Natural killer cell treated with Interleukin-12 subunit alpha and Interleukin-12 subunit beta and Interleukin-15 and Interleukin-18, amount 100 ng/mL, for 72 hours (primary cell): ENCODE measurements at places on chromosomes 12 and 14. TPM values are rescaled to one million over a fixed set of nuclear protein-coding genes. Genes with fewer than 3 reads are reported as not detected.
A peak's percentile ranks its signal among the peaks of the same experiment; 100 is the strongest.

GRCh38 chr14:53048631-53049030 is 97.8 kb upstream of the FERMT2 start:
- peaks cover 7% of the 10 kb centered on the region for H3K36me3 ChIP-seq
- H3K4me1 ChIP-seq, result no peaks in the 10 kb centered on the region
- no peak overlapping the region for H3K27ac ChIP-seq
- no peaks in the 10 kb centered on the region for H3K27me3 ChIP-seq
- H3K4me3 ChIP-seq, result no peak overlapping the region

DNA sequence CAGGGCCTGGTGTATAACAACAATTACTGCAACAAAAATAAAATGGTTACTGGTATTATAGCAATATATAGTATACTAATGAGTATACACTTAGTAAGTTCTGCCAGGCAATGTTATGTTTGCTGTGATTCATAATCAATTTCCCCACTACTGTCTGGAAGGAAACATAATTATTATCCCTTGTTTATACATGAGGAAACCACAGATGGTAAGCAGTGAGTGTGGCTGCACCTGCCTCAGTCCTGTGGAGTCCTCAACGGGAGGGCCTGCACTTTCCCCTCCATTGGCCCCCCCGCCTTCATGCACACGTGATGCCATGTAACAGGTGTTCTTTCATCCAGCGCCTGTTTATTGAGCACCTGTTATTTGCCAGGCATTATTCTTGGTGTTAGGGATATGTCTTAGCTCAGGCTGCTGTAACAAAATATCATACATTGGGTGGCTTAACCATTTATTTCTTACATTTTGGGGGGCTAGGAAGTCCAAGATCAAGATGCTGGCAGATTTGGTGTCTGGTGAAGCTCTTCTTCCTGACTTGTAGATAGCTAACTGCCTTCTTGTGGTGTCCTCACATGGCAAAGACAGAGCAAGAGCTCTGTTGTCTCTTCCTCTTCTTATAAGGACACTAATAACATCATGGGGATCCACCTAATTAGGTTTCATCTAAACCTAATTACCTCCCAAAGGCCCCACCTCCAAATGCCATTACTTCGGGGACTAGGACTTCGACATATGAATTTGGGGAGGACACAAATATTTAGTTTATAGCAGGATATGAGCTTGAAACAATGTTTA is 59.5 kb upstream of the CHGA start:
- no peak overlapping the region for H3K27ac ChIP-seq
- no peaks in the 10 kb centered on the region for H3K36me3 ChIP-seq
- H3K4me3 ChIP-seq, result no peak overlapping the region
- no peaks in the 10 kb centered on the region for H3K4me1 ChIP-seq
- peaks cover 17% of the 10 kb centered on the region for H3K27me3 ChIP-seq

EFS gene
- not detected for total RNA-seq

DNA sequence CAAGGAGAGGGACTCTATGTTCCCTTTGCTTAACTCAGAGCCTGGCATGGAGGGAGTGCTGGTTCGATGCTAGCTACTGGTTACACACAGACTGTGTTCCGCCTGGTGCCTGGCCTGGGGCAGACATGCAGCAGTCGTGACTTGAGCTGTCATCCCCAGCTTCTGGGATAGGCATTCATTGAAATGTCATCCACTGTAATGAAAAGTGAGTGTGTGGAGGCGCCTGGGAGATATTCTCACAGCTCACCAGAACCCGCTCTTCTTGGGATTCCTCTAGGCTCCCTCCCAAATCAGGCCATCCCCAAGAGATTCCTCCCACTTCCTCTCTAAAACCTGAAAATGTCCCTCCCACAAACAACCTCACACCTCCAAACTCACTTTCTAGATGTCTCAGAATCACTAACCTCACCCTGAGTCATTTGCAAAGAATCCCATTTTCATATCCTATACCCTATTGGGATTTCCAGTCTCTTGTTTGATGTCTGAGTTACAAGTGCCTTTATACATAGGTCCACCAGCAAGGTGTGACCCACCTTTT is 82.8 kb downstream of the CRACR2A start:
- peak overlapping the region; percentile 90 for H3K27ac ChIP-seq
- H3K4me1 ChIP-seq, result peaks cover 13% of the 10 kb centered on the region
- no peaks in the 10 kb centered on the region for H3K27me3 ChIP-seq
- peaks cover 36% of the 10 kb centered on the region for H3K36me3 ChIP-seq

DNA sequence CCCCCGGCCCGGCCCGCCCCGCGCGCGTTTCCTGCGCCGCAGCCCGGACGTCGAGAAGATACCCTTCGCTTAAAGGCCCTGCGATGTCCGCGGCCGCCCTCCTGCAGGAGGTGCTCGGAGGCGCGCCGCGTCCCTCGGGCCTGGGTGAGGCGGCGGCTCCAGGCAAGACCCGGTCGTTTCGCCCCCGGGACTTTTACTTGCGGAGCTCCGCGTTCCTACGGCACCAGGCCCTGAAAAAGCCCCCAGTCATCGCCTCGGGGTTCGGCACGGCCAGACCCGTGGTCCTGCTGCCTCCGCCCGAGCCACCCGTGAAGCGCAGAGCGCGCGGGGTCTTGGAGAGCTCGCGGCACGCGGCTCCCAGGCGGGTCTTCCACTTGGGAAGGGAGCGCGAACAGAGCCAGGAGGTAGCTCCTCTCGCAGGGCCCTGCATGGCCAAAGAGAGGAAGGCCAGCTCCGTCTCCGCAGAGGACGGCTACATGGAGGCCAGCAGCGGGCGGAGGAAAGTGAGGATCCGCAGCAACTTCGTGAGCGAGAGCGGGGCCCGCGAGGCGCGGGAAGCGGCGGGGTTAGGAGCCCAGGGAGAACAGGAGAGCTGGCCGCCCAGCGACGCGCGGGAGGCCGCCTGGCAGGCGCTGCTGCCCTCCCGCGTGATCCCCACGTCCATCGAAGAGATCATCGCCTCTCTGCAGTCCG is 26.9 kb downstream of the TTC6 start:
- no peak overlapping the region for H3K4me3 ChIP-seq
- no peak overlapping the region for H3K27ac ChIP-seq
- no peaks in the 10 kb centered on the region for H3K4me1 ChIP-seq
- peaks cover 4% of the 10 kb centered on the region for H3K36me3 ChIP-seq
- no peaks in the 10 kb centered on the region for H3K27me3 ChIP-seq

CLEC4A gene
- 3.7 TPM for total RNA-seq

- H3K4me3 ChIP-seq, result no peak overlapping the region
- no peaks in the 10 kb centered on the region for H3K27me3 ChIP-seq
Measured at GRCh38 chr12:1350934-1351240, 243.5 kb downstream of the FBXL14 start.

GRCh38 chr12:80862531-80862930 is 75.2 kb downstream of the LIN7A start:
- no peaks in the 10 kb centered on the region for H3K36me3 ChIP-seq
- H3K27ac ChIP-seq, result no peak overlapping the region
- H3K27me3 ChIP-seq, result no peaks in the 10 kb centered on the region
- DNase-seq, result no peak
- no peaks in the 10 kb centered on the region for H3K4me1 ChIP-seq

ACOT6 gene
- not detected for total RNA-seq

CELA1 gene
- total RNA-seq, result not detected
